Lower leg skin (tissue), 4 donors: ENCODE measurements at places on chromosomes 13 and 19. TPM values are rescaled to one million over a fixed set of nuclear protein-coding genes. Genes with fewer than 3 reads are reported as not detected.

SIGLEC12 gene
- total RNA-seq: not detected

ZNF878 gene
- not detected for total RNA-seq

DNA sequence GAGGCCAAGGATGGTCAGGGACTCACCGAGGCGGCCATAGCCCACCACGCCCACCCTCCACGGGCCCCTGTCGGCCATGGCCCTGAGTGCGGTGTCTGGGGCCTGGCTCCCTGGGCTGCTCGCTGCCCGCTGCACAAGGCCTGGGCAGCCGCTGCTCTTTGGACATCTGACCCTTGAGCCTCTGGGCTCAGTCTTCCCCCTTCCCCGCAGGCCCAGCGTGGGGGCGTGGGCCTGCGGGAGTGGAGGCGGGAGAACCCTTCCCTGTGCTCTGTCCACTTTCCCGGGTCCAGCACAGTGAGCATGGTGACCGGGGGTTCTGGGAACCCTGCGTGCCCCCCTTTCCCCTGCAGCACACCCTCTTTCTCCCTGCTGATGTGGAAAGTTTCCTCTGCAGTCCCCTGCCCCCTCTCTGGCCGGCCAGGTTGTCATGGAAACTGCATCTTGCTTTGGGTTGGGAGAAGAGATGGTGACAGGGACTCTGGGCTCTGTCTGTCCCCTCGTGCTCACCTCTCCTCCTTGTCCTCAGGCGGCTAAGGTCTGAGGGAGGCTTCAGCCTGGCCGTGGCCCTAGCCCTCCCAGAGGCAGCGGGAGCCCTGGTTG is at the start of gene ASPDH:
Gene ASPDH (minus strand): TSS at position 168 of the 600 bp plus-strand sequence. CDS start 90 bp downstream, at position 78.
- DNase-seq: no peak

- no peak for DNase-seq
Observed at GRCh38 chr13:55410398-55411330, 1730.1 kb upstream of the PRR20A start.

DNA sequence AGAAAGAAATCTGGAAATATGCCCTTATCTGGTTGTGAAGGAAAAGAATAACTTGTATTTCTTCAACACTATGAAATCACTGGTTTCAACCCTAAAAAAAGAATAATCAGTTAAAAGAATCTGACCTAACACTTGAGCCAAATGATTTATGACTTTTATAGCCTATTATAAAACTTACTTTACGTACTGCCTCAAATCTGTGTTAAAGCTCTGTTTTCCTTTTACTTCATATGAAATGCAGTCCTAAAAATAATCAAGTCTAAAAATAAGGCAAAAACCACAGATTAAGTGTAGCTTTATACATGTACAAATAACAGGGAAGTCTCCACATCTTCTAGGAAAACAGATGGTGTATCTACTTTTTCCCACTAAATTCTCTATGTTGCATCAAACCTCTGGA is 101.3 kb downstream of the VWA8 start:
- no peak for DNase-seq

RB1 gene
- total RNA-seq: 20.0 TPM

DNA sequence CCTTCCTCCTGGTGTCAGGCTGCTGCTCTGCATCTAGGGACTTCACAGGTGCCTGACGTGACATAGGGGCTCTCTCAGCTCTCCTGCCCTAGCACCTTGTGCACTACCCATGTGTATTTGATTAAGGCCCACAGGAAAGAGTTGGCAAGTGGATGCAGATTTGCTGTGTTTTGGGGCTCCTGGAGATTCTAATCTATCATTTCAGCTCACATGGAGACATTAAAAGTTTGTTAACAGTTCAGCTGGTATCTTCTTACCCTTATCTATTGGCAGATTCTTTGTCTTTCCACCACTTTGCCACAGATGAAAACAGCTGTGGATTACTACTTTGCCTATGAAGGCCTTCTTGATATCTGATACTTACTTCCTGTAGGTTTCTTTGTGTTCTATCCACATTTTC is 41.9 kb downstream of the WASF3 start:
- no peak for DNase-seq

DNA sequence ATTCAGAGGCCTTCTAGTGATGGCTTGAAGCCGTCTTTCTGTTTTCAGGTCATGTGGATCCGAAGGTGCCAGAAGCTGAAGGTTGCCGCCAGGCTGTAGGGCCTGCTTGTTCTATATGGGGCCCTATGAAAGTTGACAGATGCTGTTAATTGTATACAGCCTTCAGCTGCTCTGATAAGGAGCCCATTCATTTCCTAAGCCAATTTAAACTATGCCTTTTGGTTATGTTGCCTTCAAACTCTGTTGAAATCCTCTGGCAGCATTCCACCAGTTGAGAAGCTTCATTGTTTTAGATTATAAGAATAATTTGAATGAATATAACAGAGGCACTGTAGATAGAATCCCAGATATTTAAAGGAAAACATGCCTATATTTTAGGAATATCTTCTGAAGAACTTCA is 34.4 kb downstream of the RAP2A start:
- DNase-seq: no peak

FLT3 gene
- 0.72 TPM for total RNA-seq

- DNase-seq: no peak
Observed at GRCh38 chr13:81393721-81394120, 1052.8 kb upstream of the SPRY2 start.

DNA sequence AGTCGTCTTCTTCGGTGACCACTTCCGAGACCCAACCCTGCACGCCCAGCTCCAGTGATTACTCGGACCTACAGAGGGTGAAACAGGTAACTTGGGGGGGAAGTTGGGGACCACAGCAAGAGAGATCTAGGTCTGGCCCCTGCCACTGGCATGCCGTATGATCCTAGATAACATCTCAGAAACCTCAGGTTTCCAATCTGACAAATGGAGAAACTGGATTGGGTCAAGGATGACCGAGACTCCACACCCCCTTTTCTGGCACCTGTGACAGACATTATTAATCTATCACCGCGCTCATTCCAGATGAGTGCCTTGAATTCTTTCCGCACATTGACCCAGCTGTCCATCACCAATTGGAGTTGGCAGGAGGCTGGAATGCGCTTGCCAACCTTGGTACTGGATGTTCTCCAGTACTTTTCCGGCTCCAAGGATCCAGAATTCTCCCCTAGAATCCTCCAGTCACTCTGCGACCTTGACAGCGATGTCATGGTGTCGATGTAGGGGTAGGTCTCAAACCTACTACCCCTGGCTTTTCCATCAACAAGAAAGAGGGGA is 17.4 kb downstream of the VASP start:
- DNase-seq: no peak

DNA sequence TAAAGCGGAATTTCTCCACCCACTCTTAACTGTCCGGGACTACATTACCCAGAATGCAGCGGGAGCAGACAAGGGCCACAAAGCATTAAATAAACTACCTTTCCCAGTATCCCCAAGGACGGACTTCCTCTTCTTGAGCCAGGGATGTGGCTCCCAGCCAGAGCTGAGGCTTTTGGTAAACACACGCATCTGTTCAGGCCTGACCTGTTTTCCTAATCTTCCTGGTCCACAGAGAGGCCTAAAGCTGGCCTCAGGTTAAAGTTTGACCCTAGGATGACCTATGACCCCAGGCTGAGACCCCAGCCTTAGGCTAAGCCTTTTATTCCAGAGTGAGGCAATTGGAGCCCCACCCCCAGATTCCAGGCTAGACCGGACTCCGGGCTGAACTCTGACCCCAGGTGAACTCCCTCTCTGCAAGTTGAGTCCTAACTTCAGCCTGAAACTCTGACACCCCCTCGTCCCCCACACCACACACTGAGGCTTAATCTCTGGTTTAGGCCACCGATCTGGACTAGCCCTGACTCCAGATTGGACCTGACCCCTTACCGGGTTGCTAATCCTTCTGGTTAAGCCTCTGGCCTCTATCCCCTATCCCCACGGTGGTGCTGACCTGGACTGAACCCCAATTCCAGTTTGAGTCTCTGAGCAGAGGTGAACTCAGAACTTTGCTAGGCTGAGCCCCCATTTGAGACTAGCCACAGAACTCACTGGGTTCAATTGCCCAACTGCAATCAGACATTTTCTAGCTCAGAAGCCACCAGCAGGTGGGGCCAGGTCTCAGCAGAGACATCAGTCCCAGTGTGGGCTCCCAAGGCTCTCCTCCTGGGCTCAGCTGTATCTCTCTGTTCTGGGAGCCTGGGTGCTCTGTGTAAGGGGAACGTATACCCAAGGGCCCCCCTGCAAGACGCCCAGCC is 750 bp upstream of the GPR108 start:
- DNase-seq: peak; percentile 83

PABPC3 gene
- total RNA-seq: 0.10 TPM

DNA sequence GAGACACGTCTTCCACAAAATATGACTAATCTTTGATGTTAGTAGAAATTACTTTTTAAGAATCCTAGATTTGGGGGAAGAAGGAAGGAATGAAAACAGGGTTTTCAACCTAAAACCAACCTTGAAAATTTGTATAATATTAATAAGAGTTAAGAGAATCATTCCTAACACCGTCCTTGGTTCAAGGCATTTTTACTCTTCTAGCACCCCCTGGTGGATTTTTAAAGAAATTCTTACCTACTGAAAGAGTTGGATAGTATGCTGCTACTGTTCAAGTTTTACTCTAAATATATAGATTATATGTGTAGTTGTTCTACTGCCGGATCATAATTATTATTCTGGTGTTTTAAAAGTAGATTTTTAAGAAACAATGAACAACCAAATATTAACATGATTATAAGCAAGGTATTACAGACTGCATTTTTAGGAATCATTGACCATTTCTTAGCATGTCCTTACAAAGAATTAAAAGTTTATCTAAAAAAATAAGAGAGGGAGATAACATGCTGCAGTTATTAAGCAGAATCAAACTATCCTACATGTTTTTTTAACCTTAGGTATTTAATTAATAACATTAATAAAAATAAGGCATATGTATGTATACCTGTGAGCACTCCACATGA is 7.4 kb upstream of the SLITRK6 start:
- no peak for DNase-seq

PALM3 gene
- total RNA-seq: not detected

- DNase-seq: no peak
Observed at GRCh38 chr19:2097203-2097885, 629 bp downstream of the IZUMO4 start.
